ENCODE measurements at places on chromosomes 12 and 14.

DNA sequence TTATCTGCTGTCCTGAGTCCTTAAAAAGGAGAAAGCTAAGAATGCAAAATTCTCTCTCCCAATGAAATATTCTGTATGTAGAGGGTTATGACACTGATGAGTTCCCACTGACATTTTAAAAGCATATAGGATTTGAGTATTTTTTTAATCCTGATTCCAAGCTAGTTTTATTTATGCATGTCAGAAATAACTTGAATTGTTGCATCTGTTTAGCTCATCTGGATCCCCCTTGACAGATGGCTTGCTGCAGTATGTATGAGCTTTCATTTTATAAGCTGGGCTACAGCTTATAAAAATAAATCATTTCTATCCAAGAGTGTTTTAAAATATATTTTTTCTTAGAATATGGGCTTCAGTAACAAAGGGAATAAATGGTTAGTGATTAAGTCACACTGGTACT lies 495.3 kb downstream of the NELL2 start:
- no peak for DNase-seq

GRCh38 chr12:76586764-76587395 lies 27.3 kb upstream of the OSBPL8 start:
- peak; percentile 31 for DNase-seq

DNA sequence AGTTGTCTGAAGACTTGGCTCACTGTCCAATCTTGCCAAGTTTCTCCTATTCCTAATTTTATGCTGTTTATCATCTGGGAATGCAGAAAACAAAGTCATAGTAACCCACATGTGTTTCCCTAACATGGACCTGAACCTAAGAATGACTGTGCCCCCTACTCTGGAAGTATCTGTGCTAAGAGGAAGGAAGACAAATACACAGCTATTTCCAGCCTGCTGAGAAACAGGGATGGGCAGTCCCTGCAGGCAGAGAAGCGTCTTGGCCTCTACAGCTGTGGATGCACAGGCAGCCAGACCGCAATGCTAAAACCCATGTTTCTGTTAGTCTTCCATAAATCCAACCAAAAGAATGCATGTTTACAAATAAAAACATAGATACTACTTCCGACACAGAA lies 56.2 kb downstream of the DUSP16 start:
- no peak for DNase-seq

GRCh38 chr14:65972346-65972870 lies 513.8 kb upstream of the CCDC196 start:
- no peak for DNase-seq

DNA sequence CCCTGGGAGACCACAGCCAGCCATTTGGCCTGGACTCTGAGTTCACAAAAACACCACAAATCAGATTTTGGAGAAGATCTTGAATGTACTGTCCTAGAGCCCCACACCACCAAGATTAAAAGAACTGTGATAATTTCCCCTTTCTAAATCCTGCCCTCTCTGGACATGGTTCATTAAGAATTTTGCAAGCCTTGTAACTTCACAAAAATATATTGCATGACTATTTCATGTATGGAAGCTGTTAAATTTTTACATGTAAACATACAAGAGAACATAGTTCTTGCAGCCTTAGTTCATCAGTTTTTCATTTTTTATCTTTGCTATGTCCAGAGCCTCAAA lies 97.0 kb downstream of the SCARB1 start:
- no peak for DNase-seq

Measured in activated CD4-positive, alpha-beta memory T cell treated with anti-CD3 and anti-CD28 coated beads, Interleukin-2, amount 10 ng/mL, durations not matched to agents 7 days and 5 days (primary cell).